Liver (tissue), 10 donors: ENCODE measurements at places on chromosomes 3 and 15.

DNA sequence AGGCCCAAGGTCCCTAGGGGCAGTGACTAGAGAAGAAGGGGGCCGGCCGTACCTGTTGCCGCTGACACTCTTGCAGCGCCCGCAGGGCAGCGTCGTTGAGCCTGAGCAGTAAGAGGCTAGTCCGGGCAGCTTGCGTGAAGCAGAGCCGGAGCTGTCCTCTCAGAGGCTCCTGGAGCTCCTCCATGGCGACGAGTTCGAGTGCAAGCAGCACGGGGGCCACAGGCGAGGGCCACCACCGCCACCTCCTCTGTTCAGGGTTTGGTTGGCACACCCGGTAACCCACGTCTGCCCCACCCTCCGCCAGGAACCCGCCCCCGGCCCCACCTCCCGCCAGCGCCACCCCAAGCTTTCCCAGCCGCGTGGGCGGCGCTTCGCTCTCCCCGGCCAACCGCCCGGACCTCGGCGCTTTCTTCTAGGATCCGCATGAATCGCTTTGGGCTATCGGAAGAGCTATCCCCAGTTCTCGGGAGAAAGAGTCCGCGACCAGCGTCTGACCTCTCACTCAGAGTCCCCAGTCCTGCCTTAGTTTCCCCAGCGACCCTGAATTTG lies at the start of gene ELL3:
ELL3 (minus strand) TSS at position 249 of the 549 bp plus-strand sequence; CDS start at position 184, 65 bp downstream.
- peak; percentile 88 for DNase-seq

GRCh38 chr3:110589341-110589740 lies 482.3 kb upstream of the NECTIN3 start:
- no peak for DNase-seq

DNA sequence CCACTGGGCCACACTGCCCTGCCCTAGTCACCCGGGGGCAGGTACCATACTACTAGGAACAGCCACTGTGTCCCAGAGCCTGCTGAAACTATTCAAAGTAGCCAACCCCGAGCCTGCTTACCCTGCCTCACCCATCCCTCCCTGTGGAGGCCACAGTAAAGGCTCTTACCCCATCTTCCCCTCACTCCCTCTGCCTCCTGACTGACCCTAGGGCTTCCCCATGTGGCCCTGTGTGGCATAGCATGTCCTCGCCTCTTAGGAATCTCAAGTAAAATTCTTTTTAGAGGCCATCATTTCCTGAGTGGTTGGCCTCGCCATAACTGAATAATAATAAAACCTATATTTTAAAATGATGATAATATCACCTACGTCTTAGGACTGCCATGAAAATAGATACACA lies 112.2 kb upstream of the SLC6A11 start:
- DNase-seq, result no peak

- no peak for DNase-seq
These were observed 493.9 kb downstream of the NLGN1 start for GRCh38 chr3:173891272-173892100.

DNA sequence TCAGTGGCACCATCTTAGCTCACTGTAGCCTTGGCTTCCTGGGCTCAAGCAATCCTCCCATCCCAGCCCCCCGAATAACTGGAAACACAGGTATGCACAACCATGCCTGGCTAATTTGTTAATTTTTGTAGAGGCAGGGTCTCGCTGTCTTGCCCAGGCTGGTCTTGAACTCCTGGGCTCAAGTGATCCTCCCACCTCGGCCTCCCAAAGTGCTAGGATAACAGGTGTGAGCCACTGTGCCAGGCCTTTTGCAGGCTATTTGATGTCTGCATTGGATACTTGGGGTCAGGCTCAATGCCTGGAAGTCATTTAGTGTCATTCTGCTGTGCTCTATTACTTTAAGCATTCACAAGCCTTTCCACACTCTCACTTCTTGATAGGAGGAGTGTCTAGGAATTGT lies 17.6 kb downstream of the LIMD1 start:
- no peak for DNase-seq

DNA sequence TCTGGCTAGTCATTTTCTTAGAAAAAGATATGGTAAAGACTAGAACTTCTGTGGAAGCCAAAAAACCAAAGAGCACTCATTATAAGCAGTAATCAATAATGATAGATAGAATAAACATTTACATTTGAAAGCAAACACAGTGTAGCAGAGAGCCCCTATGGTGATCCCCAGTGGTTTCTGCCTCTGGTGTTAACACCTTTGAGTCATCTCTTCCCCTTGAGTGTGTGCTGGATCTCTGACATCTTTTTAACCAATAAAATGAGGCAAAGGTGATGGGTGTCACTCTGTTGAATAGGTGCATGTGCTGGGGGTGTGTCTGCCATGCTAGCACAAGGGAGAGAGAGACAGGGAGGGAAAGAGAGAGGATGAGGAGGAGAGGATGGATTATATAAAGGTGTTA lies 121.6 kb downstream of the TFG start:
- no peak for DNase-seq

DNA sequence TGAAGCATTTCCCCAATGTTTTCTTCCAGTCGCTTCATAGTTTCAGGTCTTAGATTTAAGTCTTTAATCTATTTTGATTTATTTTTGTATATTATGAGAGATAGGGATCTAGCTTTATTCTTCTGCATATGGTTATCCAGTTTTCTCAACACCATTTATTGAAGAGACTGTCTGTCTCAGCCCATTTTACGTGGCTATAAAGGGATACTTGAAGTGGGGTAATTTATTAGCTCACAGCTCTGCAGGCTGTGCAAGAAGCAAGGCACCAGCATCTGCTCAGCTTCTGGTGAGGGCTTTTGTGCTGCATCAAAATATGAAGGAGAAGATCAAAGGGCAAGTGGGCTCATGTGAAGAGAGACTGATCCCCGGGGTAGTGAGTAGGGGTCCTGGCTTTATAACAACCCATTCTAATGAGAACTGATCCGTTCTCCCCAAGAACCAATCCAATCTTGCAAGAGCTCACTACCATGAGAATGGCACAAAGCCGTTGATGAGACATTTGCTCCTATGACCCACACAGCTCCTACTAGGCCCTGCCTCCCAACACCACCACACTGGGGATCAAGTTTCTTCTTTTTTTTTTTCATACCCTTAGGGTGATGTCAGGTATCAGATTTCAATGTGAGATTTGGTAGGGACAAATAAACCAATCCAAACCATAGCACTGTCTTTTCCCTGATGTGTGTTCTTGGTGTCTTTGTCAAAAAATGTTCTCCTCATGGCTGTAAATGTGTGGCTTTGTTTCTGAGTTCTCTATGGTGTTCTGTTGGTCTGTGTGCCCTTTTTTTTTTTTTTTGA lies 63.2 kb downstream of the IQGAP1 start:
- DNase-seq, result no peak

DNA sequence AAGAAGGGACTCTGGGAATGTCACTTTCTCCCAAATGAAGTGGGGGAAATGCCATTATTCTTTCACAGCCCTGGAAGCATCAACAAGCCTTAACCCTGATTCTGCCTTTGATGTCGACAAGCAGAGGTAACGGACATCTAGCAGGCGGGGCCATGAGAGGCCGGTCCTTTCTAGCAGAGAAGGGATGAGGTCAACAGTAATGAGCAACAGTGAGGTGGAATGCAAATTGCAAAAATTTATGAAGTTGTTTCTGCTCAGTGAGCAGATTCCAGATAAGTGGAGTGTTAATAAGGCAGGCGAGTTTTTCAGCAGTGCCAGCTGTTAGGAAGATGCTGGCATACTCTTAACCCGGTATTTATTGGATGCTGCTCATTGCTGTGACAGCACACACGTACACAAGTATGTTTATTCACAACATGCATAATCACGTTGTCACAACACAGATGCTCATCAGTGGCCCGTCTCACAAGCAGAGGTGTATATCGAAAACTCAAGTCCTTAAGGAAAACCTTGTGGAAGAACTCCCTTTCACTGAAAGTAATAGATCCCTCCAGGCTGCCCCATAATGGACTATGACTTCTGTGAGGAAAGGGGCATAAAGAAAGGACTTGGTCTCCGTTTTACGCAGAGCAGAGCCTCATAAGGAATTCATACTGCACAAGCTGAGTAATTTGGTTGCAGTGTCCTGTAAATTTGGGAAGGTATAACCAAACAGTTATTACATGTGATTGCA lies 329.0 kb downstream of the IGSF11 start:
- DNase-seq, result no peak

DNA sequence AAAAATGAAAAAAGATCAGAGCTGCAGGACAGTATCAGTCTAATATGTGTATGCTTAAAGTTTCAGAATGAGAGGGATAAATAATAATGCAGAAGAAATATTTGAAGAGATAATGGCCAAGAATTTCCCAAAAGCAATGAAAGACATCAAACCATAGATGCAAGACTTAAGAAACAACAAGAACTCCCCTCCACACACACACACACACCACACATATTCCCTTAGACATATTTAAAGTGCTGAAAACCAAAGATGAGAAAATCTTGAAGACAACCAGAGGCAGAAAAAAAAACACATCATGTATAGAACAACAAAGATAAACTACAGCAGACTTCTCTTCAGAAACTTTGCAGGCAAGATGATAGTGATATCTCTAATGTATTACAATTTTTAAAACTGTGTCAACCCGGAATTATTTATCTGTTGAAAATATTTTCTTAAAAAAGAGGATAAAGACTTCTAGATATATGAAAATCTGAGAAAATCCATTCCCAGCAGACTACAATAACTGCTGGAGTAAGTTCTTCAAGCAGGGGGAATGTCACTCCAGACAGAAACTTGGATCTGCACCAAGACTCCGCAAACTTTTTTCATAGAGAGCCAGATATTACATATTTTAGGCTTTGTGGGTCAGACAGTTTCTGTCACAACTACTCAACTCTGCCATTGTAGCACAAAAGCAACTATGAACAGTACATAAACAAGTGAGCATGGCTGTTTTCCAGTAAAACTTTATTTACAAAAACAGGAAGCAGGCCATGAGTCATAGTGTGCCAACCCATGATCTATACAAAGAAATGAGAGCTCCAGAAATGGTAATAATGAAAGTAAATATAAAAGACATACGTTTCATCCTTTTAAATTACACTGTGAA lies 223.4 kb upstream of the CGNL1 start:
- DNase-seq, result no peak
